ENCODE measurements at places on chromosomes 1 and 21.

- DNase-seq: no peak
Measured at GRCh38 chr1:245458234-245458633, 303.4 kb downstream of the KIF26B start.

GRCh38 chr1:109989506-109990301 is 5.1 kb downstream of the AHCYL1 start:
- DNase-seq: peak; percentile 51

DNA sequence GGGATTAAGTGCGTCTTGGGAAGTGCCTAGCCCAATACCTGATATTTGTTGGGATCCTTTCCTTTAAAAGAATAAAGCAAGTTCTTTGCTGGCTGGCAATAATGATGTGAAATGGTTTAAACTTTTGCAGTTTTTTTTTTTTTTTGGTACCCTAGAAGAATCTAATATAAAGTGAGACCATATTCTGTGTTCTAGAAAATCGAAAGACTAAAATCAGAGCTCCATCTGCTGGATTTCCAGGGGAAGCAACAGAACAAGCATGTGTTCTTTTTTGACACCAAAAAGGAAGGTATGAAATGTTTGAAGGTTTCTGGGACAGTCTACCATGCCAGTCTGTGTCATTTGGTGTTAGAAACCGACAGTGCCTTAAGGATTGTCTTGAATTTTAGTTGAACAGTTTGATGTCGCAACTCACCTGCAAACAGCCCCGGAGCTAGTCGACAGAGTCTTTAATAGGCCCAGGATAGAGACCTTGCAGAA is 6.4 kb downstream of the UTP11 start:
- DNase-seq: peak; percentile 63

- no peak for DNase-seq
Measured at GRCh38 chr1:162678439-162678838, 46.2 kb downstream of the DDR2 start.

Data from suppressor macrophage (primary cell).